Activated CD8-positive, alpha-beta memory T cell treated with anti-CD3 and anti-CD28 coated beads, Interleukin-2, amount 10 ng/mL, durations not matched to agents 7 days and 5 days (primary cell): ENCODE measurements at places on chromosomes 4 and X. TPM values are rescaled to one million over a fixed set of nuclear protein-coding genes. Genes with fewer than 3 reads are reported as not detected.

GRCh38 chrX:1466232-1466661 is 13.5 kb upstream of the ASMTL start:
- peak overlapping the region; percentile 93 for H3K27ac ChIP-seq
- peaks cover 90% of the 10 kb centered on the region for H3K4me1 ChIP-seq
- peak; percentile 39 for DNase-seq
- peak overlapping the region; percentile 75 for H3K4me3 ChIP-seq

- DNase-seq, result no peak
- peaks cover 16% of the 10 kb centered on the region for H3K4me1 ChIP-seq
- H3K27ac ChIP-seq, result no peak overlapping the region
- H3K4me3 ChIP-seq, result no peak overlapping the region
- peaks cover 23% of the 10 kb centered on the region for H3K36me3 ChIP-seq
- H3K27me3 ChIP-seq, result no peaks in the 10 kb centered on the region
Observed at GRCh38 chr4:1298461-1298860, 8.8 kb downstream of the MAEA start.

DNA sequence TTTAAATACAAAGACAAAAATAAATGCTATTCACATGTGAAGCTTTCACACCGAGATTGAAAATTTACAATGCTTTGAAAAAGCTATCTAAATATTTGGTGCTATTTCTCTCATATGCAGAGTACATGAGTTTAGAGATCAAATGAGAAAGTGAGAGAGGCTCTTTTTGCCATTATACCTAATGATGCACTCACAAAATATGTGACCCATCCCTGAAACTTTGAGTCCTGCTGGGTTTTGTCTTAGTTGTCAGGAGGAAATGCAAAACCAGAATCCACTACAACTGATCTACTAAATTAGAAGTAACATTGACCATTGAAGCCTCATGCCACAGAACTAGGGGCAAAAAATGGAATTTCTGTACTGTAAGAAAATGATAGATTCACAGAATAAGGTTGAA is 251.7 kb downstream of the MAPK10 start:
- no peak for DNase-seq
- H3K27me3 ChIP-seq, result no peaks in the 10 kb centered on the region
- no peaks in the 10 kb centered on the region for H3K36me3 ChIP-seq
- H3K4me1 ChIP-seq, result no peaks in the 10 kb centered on the region

- peak; percentile 83 for DNase-seq
- H3K27ac ChIP-seq, result peak overlapping the region; percentile 71
- H3K27me3 ChIP-seq, result no peaks in the 10 kb centered on the region
- peaks cover 4% of the 10 kb centered on the region for H3K36me3 ChIP-seq
- H3K4me3 ChIP-seq, result peak overlapping the region; percentile 13
- peaks cover 39% of the 10 kb centered on the region for H3K4me1 ChIP-seq
Observed at GRCh38 chr4:81648576-81649275, 177.0 kb upstream of the RASGEF1B start.

- no peaks in the 10 kb centered on the region for H3K36me3 ChIP-seq
- H3K4me3 ChIP-seq, result no peak overlapping the region
- H3K27ac ChIP-seq, result no peak overlapping the region
Observed at GRCh38 chrX:84339507-84340364, 151.7 kb upstream of the RPS6KA6 start.

DNA sequence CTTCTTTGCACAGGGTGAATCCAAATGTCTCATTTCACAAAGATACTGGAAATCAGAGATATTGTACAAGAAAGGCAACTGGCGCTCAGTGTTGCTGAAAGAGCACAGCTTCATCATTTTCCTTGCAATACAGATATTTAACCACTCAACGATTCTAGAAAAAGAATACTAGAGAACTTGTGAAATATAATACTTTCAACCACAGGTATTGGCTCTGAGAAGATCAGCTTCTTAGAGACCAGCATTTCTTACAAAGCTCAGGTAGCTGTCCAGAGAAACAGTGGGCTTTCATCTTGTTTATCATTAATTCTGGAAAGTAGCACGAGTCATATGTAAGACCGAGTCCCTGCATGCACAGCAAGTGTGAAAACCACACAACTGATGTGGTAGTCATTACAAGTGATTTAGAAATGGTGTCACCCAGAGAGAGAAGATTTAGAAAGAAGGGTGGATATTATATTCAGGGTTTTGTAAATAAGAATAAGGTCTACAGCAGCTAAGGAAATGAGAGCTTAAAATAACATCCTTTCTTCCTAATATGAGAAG is 7.8 kb upstream of the PPARGC1A start:
- no peak overlapping the region for H3K27ac ChIP-seq
- H3K27me3 ChIP-seq, result no peaks in the 10 kb centered on the region
- no peaks in the 10 kb centered on the region for H3K4me1 ChIP-seq
- no peak overlapping the region for H3K4me3 ChIP-seq

DNA sequence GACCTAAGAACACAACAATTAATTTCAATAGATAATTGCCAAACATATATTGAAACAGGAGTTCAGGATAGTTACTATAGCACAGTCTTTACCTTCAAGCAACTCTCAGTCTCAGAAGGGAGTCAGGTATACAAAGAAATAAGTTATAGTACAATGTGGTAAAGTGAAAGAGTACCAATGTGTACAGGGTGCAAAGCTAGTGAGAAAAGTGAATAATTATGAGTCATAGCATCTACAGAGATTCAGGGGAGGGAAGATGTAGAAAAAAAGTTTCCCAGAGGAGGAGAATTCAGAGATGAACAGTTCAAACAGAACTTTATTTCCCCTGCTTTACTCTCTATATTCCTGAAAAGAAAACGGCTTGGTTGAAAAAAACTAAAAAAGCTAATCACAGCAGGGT is 22.7 kb upstream of the DKK2 start:
- H3K4me1 ChIP-seq, result no peaks in the 10 kb centered on the region
- no peak overlapping the region for H3K27ac ChIP-seq
- no peaks in the 10 kb centered on the region for H3K36me3 ChIP-seq
- no peak for DNase-seq

DNA sequence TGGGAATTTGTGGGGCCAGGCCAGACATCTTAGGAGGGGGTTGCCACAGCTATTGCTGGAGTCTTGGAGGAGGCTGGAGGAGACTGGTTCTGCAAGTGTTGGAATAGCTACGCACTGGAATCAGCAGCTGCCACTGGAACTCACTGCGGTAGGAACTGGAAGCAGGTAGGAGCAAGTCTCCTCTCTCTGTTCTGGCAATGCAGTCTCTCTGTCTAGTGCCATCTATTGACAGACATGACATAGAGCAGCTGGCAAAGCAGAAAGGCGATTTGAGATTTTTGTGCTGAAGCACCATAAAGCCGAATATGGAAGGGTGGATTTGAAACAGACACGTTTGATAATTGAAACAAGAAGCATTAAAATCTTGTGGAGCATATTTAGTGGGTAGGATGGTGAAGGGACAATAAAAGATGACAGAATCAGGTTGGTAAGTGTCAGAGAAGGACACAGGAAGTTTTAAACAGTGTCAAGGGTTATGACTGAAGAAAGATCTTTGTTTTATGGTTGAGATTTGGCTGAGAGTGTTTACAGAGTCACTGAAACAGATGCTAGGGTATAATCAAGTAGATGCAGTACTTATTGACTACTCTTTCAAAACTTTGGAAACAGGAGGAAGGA is 23.5 kb upstream of the SYNPO2 start:
- no peaks in the 10 kb centered on the region for H3K36me3 ChIP-seq
- H3K4me1 ChIP-seq, result peaks cover 6% of the 10 kb centered on the region
- H3K27ac ChIP-seq, result no peak overlapping the region
- H3K4me3 ChIP-seq, result no peak overlapping the region

DNA sequence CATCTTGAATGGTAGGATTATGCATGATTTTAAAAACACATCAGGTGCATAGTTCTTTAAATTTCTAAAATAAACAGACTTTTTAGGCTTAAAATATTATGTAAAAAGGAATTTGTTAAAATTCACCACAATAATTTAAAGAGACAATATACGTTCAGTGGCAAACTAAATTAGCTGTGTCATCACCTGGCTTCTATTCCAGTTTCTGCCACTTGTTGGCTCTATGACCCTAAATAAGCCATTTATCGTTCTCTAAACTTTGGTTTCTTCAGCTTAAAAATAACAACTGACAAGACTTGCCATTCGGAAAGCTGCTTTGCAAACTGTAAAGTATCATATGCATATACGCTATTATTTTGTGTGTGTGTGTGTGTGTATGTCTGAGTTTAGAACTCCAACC is 141.3 kb downstream of the MGST2 start:
- no peak overlapping the region for H3K27ac ChIP-seq
- no peaks in the 10 kb centered on the region for H3K36me3 ChIP-seq
- peaks cover 14% of the 10 kb centered on the region for H3K27me3 ChIP-seq
- peaks cover 11% of the 10 kb centered on the region for H3K4me1 ChIP-seq

DNA sequence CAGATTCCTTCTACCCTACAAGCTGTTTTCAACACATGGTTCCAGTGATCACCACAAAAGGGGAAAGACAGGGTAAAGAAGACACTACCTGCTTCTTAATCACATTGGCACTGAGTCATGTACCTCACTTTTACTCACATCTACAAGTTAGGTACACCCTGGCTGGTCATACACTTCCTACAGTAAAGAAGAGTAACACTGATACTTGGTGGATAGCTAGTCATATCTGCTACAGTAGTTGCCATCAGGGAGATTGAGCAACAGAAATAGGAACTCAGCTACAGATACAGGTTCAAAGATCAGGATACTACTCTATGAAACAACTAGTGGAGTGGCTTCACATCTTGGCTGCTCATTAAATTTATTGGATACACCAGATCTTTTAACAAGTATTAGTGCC is 105.4 kb upstream of the DIAPH2 start:
- no peaks in the 10 kb centered on the region for H3K36me3 ChIP-seq
- no peak overlapping the region for H3K4me3 ChIP-seq
- H3K4me1 ChIP-seq, result no peaks in the 10 kb centered on the region
- no peak overlapping the region for H3K27ac ChIP-seq
- no peaks in the 10 kb centered on the region for H3K27me3 ChIP-seq

DNA sequence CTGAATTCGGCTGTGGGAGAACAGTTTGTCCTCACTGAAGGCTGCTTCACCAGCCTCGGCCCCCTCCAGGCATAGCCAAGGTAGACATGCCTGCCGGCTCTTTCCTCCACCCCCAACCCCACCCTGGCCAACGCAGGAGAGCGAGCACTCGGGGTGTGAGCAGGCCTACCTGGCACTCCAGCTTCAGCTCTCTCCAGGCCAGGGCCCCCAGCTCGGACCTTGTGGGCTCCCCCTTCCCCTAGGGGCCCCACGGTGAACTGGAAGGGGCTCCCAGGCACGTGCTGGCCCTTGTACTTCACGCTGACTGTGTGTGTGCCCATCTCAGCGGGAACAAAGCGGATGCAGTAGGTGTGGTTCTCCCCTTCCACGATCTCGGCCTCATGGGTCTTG is 22.4 kb downstream of the FLNA start:
- peaks cover 75% of the 10 kb centered on the region for H3K4me1 ChIP-seq
- H3K27me3 ChIP-seq, result no peaks in the 10 kb centered on the region
- H3K27ac ChIP-seq, result peak overlapping the region; percentile 82

- no peaks in the 10 kb centered on the region for H3K27me3 ChIP-seq
- H3K27ac ChIP-seq, result peak overlapping the region; percentile 65
- DNase-seq, result no peak
- no peak overlapping the region for H3K4me3 ChIP-seq
- H3K36me3 ChIP-seq, result peaks cover 27% of the 10 kb centered on the region
Observed at GRCh38 chrX:20224814-20225487, 41.8 kb downstream of the RPS6KA3 start.

DNA sequence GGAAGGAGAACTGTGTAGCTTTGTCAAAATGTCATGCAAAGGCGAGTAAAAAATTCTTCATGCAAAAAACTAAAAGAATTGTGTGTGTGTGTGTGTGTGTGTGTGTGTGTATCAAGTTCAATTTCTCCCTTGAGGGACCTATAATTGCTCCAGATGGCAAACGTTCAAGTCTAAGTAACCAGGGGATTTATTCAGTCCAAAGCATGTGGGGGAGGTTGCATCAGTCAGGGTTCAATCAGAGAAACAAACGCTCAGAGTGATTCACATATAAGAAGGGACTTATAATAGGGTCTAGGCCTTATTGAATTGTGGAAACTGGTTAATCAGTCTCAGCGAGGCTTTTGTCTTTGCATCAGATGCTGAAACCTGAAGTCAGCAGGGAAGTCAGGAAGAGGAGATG is 5.0 kb downstream of the DCAF8L1 start:
- no peaks in the 10 kb centered on the region for H3K27me3 ChIP-seq
- no peak overlapping the region for H3K27ac ChIP-seq
- H3K4me1 ChIP-seq, result no peaks in the 10 kb centered on the region
- DNase-seq, result no peak
- H3K36me3 ChIP-seq, result no peaks in the 10 kb centered on the region
- H3K4me3 ChIP-seq, result no peak overlapping the region

- no peaks in the 10 kb centered on the region for H3K27me3 ChIP-seq
- peaks cover 12% of the 10 kb centered on the region for H3K36me3 ChIP-seq
- peaks cover 23% of the 10 kb centered on the region for H3K4me1 ChIP-seq
- peak overlapping the region; percentile 99 for H3K4me3 ChIP-seq
- H3K27ac ChIP-seq, result peak overlapping the region; percentile 99
Observed at GRCh38 chrX:118495958-118496762, 545 bp downstream of the DOCK11 start.

- no peak overlapping the region for H3K27ac ChIP-seq
- peaks cover 61% of the 10 kb centered on the region for H3K36me3 ChIP-seq
- H3K4me1 ChIP-seq, result peaks cover 18% of the 10 kb centered on the region
- no peak for DNase-seq
- no peak overlapping the region for H3K4me3 ChIP-seq
Observed at GRCh38 chr4:47525154-47525819, 40.2 kb downstream of the ATP10D start.

- DNase-seq, result no peak
- no peak overlapping the region for H3K4me3 ChIP-seq
- peaks cover 56% of the 10 kb centered on the region for H3K36me3 ChIP-seq
- no peaks in the 10 kb centered on the region for H3K4me1 ChIP-seq
- no peak overlapping the region for H3K27ac ChIP-seq
Observed at GRCh38 chrX:123665197-123665596, 67.7 kb downstream of the THOC2 start.

DNA sequence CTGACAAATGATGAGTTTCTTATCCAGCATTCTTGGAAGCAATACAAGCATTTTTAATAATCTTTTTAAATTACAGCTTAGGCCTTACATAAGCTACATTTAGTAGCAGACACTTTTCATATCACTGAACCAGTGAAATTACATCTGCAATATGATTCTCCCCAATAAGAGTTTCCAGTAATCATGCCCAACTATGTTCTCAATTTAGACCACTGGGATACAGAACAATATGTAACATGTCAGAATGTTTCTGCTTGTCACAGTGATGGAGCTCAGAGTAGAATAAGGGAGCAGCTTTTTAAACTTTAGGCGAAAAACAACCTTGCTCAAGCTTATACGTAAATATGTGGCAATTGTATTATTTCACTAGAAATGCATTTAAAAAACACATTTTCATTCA is 1132.2 kb downstream of the FAT4 start:
- H3K27ac ChIP-seq, result no peak overlapping the region
- no peak overlapping the region for H3K4me3 ChIP-seq
- DNase-seq, result no peak
- H3K36me3 ChIP-seq, result no peaks in the 10 kb centered on the region

HS3ST1 gene
- total RNA-seq, result 0.19 TPM

HHIP gene
- not detected for total RNA-seq

P2RY10 gene
- total RNA-seq, result 105 TPM

OGT gene
- 365 TPM for total RNA-seq

UGT2B10 gene
- total RNA-seq, result not detected

TBC1D9 gene
- 0.14 TPM for total RNA-seq

PPP1R2C gene
- total RNA-seq, result not detected

CYSLTR1 gene
- 2.1 TPM for total RNA-seq

UGT2B15 gene
- total RNA-seq, result not detected

HSD17B13 gene
- total RNA-seq, result 0.09 TPM

ANKRD37 gene
- 11.8 TPM for total RNA-seq

FHDC1 gene
- total RNA-seq, result 0.14 TPM

TMPRSS11D gene
- not detected for total RNA-seq
